Tracheal epithelial cell (primary cell): ENCODE measurements at places on chromosomes 6 and 20. TPM values are rescaled to one million over a fixed set of nuclear protein-coding genes. Genes with fewer than 3 reads are reported as not detected.

Gene BMP5
- not detected in 2 replicates for total RNA-seq

Gene RXRB
- total RNA-seq = 15.2 and 18.1 TPM in 2 replicates

Gene SNAI1
- total RNA-seq = not detected in 2 replicates

Gene PLEKHG1
- total RNA-seq = 9.9 and 14.9 TPM in 2 replicates

Gene ARG1
- total RNA-seq = not detected in 2 replicates

Gene KCNS1
- 1.1 and 3.9 TPM in 2 replicates for total RNA-seq

Gene CCDC170
- under 0.01 and 0.24 TPM in 2 replicates for total RNA-seq

Gene NRN1
- total RNA-seq = 0.21 TPM in 1 of 2 replicates, not detected in the other

Gene SPATS1
- not detected in 2 replicates for total RNA-seq

Gene TSPO2
- not detected in 2 replicates for total RNA-seq

Gene SRSF12
- total RNA-seq = 0.21 and 1.2 TPM in 2 replicates

Gene TMEM74B
- 2.4 TPM in 1 of 2 replicates, not detected in the other for total RNA-seq

Gene WTAP
- total RNA-seq = 87.0 and 94.0 TPM in 2 replicates

Gene BHLHE23
- not detected in 2 replicates for total RNA-seq

Gene CALHM5
- total RNA-seq = under 0.01 TPM in 1 of 2 replicates, not detected in the other

Gene SAMD3
- not detected in 2 replicates for total RNA-seq

Gene LPA
- total RNA-seq = 0.24 TPM in 1 of 2 replicates, not detected in the other

Gene TEAD3
- total RNA-seq = 4.8 and 9.6 TPM in 2 replicates

Gene FUT9
- total RNA-seq = not detected in 2 replicates

Gene CALHM6
- 1.3 and 1.4 TPM in 2 replicates for total RNA-seq
